ENCODE measurements at places on chromosomes 11 and 22. TPM values are rescaled to one million over a fixed set of nuclear protein-coding genes. Genes with fewer than 3 reads are reported as not detected.

The HBE1 gene
- 1.5 TPM for total RNA-seq

The C11orf91 gene
- not detected for total RNA-seq

The SLC37A2 gene
- 2.5 TPM for total RNA-seq

The DDX25 gene
- total RNA-seq: 5.6 TPM

The STX5 gene
- 38.0 TPM for total RNA-seq

The IGSF9B gene
- 86.7 TPM for total RNA-seq

The OR5M3 gene
- not detected for total RNA-seq

The NAALAD2 gene
- total RNA-seq: 29.7 TPM

The ADORA2A gene
- total RNA-seq: 18.5 TPM

The OR2D2 gene
- total RNA-seq: 0.38 TPM

The TRIM49D1 gene
- not detected for total RNA-seq

The SYCE3 gene
- not detected for total RNA-seq

The SCO2 gene
- not detected for total RNA-seq

The KIRREL3 gene
- total RNA-seq: 9.6 TPM

The ST14 gene
- total RNA-seq: 3.8 TPM

The LIF gene
- 0.93 TPM for total RNA-seq

The SHANK2 gene
- 28.9 TPM for total RNA-seq

The IFTAP gene
- total RNA-seq: 76.2 TPM

The TMEM151A gene
- total RNA-seq: 4.0 TPM

The SLC5A12 gene
- total RNA-seq: 0.55 TPM

The P2RX6 gene
- 2.2 TPM for total RNA-seq

All from camera-type eye (tissue), 1 donor.